NK-92 treated with Interleukin-12 subunit alpha and Interleukin-12 subunit beta, amount 100 ng/mL, for 24 hours (cell line): ENCODE measurements at places on chromosomes 7 and 10.

- no peak for DNase-seq
Observed at GRCh38 chr7:54596747-54597146, 54.6 kb downstream of the VSTM2A start.

- DNase-seq, result no peak
Observed at GRCh38 chr10:89793649-89794254, 92.4 kb downstream of the KIF20B start.

- DNase-seq, result no peak
Observed at GRCh38 chr7:117171106-117171505, 151.8 kb downstream of the WNT2 start.

GRCh38 chr10:124739986-124740368 is 4.2 kb downstream of the FAM53B start:
- DNase-seq, result no peak

DNA sequence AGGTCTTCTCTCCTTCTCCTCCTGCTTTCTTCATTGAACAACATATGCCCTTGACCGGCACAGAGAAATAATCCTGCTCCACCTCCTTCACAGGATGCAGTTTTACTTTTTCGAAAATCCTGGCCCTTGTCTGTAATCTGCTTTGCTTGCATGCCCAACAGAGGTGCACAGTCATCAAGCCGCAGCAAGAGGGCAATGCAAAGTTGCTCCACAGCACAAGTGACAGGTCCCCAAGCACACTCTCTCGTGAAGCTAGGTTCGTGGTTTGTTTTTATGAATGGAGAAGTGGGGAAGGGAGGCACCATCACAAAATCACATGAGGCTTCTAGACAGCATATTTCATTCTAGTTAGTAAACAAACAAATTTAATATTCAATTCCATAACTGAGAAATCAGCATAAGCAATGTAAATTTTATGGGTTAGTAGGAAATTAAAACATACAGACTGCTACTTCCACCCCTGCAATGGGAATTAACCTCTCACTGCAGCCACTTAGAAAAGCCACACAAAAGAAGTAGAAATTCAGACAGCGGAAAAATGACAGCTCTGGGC is 178.8 kb downstream of the TPK1 start:
- no peak for DNase-seq

DNA sequence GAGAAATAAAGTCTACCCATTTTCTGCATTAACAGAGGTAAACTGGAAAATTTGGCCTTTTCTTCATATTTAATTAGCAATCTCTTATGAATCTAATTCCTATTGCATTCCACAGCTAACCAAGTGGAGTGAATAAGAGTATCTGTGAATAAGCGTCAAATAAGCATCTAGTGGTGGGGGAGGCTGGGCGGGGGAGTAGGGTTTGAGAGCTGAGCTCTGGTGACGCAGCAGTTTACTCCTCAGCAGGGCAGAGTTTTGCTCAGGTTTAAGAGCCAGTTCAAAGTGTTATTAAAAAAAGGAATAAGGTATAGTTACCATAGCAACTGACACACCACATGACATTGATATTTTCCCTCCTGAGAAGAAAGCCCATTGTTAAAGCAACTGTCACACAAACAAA is 1346.8 kb upstream of the CELF2 start:
- DNase-seq, result no peak

GRCh38 chr7:147803151-147803550 is 787.4 kb upstream of the C7orf33 start:
- DNase-seq, result no peak

- no peak for DNase-seq
Observed at GRCh38 chr7:148299350-148300276, 291.0 kb upstream of the C7orf33 start.

GRCh38 chr10:79248341-79249185 is 98.7 kb upstream of the PPIF start:
- DNase-seq, result no peak

GRCh38 chr7:129825209-129825970 is 127.4 kb downstream of the UBE2H start:
- DNase-seq, result peak; percentile 85

DNA sequence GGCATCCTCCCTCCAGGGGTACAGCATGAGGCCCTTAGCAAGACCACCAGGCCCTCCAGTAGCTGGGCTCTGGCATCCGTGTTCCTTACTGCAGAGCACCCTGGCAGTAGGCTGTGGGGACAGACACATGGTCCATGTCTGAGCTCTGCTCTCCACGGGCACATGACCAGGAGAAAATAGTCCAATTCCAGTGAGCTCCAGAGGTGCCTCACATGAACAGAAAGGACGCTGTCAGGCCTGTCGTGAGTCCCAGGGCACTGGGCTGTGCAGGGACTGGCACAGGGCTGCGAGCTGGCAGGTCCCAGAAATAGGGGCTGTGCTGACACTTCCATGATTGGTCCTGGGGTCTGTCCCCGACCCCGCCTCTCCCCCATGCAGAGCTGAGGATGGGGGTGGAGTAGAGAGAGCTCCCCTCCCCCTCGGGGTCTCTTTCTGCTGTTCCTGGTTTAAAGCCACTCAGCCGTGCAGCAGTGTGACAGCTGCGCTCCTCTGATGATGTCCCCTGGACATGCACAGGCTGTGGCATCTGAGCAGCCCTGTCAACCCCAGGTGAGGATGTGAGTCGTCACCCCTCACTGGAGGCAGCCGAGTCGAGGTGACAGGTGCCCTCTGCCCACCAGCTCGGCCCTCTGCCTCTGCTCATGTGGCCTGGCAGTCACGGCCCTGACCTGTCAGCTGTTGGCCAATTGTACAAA is 25.2 kb upstream of the ZNF488 start:
- no peak for DNase-seq

GRCh38 chr10:4399556-4399955 is 426.5 kb upstream of the AKR1E2 start:
- DNase-seq, result no peak

DNA sequence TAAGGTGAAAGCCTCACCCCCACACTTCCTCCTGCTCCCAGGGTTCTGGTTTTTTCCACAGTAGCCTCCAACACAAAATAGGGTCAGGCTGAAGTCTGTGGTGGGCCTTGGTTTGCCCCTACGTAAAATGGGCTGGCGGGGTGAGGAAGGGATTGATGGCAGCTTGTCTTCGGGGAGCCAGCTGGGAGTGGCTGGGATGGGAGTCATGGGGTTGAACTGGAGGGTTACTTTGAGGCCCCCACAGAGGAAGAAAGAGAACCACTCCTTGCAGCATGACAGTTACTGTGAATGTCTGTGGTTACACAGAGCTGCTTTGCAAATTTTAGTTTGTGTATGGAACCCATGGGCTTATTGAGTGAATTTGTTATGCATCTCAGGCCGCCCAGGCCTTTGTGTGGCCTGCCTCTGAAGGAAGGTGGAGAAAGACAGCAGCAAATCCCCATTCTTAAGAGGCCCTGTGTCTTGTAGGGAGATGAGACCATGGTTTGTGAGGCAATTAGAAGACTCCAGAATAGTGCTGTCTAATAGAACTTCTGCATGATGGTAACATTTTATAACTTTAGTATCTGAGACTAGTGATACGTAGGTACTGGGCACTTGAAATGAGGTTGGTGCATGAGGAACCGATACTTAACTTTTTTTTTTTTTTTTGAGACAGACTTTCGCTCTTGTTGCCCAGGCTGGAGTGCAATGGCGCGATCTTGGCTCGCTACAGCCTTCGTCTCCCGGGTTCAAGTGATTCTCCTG is 8.1 kb downstream of the TRIM8 start:
- no peak for DNase-seq

DNA sequence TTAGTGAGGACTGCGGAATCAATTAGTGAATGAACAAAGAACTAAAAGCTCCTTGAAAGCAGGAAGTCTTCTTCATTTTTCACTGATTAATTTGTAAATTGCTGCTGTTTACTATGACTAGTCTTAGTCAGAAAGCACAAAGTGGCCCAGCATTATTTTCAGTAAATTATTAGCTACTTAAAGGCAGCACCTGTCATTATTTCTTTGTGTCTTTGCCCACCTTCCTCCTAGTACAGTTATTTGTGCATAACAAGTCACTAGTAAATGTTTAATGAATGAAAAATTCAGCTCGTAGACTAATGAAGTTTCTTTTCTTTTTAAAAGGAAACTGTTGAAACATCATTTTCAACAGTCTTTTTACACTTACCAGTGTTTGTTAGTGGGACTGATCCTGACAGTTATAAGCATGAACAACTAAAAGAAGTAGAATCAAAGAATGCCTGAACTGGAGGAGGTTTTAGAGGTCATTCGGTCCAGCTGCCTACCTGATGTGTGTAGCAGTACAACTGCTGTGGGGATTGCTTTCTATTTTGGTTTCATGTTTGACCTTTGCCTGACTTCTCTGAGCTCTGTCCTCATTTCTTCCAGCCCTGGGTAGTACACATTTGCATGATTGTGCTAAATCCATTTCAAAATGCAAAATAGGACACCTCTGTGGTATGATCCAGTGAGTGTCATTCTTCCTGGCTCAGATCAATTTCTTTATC is 140.0 kb upstream of the PHYHIPL start:
- DNase-seq, result no peak

DNA sequence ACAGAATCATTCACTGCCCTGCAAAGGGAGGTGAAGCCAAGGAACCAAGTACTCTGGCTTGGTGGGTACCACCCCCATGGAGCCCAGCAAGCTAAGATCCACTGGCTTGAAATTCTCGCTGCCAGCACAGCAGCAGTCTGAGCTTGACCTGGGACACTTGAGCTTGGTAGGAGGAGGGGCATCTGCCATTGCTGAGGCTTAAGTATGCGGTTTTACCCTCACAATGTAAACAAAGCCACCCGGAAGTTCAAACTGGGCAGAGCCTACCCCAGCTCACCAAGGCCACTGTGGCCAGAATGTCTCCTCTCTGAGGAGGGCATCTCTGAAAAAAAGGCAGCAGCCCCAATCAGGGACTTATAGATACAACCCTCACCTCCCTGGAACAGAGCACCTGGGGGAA is 1050.0 kb upstream of the GHITM start:
- DNase-seq, result no peak

GRCh38 chr10:72694476-72695369 is 2.8 kb downstream of the MCU start:
- DNase-seq, result no peak

- no peak for DNase-seq
Observed at GRCh38 chr10:49558190-49558589, 19.3 kb upstream of the ERCC6 start.

DNA sequence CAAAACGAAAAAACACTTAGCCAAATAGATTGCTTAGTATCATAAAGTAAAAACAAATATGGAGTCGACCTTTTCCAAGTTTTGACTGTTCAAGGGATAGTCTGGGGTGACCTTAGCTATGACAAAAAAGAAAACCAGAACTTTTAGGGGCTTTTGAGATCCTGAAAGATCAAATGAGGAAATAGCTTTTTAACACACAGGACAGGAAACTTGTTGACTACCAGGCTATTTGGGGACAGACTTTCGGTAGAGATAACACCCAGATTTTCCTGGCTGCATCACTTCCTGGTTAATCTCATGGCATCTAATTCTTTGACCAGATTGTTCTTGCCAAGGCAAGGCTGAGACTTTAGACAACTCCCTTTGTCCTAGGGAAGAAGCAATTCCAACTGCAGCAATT is 34.5 kb upstream of the EGR2 start:
- DNase-seq, result no peak

DNA sequence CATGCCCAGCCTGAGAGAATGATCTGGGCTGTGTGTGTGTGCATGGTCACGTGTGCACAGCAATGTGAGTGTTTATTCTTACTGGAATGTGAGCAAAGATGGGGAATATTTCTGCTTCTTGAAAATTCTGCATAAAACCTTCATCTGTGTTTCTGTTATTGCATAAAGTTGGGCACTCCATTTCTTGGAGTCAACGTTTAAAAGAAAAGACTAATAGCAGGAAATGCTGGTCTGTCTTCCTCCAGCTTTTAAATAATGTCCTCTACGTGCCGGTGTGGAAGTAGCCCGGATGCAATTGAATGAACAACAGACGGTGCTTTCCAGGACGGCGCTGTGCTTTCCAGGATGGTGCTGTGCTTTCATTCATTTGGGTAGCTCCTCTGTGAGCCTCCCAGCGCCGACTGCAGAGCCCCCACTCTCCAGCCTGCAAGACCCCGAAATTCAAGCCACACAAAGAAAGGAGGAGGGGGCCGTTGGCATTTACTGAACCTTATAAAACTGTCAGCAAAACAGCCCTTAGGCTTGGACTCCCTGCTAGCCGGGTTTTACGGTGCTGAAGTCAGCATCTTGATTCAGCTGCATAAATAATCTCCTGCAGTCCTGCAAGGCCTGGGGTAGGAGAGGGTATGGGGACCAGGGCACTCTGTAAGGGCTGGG is 158.2 kb upstream of the PRKCQ start:
- no peak for DNase-seq

DNA sequence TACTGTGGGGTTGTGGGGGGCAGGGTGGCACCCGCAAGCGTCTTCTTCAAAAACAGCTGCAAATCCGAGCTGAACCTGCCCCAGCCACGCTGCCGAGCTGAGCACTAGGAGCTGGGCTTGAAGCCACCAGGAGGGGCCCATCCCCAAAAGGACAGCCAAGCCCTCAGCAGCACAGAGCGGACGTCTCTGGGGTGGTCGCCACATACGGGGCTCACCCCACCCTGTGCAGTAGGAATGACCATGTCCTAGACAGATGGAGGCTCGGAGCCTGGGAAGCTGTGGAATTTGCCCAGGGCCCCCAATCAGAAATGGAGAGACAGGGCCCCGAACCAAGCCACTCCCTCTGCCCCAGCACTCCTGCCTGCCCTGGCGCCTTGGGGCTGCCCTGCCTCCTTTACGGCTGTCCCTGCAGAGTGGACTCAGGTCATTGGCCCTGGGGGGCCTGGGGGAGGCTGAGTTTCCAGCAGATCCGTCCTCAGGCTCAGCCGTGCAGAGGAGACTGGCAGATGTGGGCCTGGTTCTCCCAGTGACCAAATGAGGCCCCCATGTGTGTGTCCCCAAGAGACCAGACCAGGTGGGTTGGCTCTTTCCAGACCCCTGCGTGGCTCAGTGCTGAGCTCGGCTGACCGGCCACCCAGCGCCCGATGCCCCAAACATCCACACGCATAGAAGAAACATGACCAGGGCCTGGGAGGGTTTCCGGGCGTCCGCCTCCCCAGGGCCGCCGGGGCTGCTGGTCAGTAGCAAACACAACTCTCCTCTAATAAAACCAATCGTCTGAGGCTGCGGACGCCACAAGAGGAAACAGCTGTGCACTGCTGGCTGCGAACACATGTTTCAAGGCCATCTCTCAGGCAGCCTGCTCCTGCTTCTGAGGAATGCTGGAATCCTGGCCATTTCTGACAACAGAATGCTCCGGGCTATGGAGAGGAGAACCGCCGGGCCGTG is 54.9 kb downstream of the PDGFA start:
- DNase-seq, result no peak

GRCh38 chr7:149854611-149855360 is 16.6 kb downstream of the ZNF862 start:
- DNase-seq, result no peak
